Kidney capillary endothelial cell (primary cell): ENCODE measurements at places on chromosomes 2 and 18.
A peak's percentile ranks its signal among the peaks of the same experiment; 100 is the strongest.

- no peak for DNase-seq
These were observed 47.2 kb downstream of the TRIP12 start for GRCh38 chr2:229874647-229875046.

DNA sequence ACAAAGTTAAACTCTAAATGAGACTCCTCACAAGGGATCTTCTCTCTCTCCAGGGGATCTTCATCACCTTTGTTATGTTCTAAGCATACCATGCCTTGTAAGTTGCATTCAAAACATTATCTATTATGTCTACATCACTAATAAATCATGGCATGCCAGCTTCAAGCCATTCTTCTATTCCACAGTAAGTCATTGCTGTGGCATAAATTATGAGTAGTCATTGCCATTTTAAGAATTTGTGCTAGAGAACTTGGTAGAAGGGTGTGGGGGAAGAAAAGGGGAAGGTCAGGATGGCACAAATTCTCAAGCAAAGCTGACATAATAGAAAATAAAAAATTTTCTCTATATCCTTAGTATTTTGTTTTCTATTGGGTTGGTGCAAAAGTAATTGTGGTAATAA, 33.5 kb downstream of the BARD1 start:
- no peak for DNase-seq

DNA sequence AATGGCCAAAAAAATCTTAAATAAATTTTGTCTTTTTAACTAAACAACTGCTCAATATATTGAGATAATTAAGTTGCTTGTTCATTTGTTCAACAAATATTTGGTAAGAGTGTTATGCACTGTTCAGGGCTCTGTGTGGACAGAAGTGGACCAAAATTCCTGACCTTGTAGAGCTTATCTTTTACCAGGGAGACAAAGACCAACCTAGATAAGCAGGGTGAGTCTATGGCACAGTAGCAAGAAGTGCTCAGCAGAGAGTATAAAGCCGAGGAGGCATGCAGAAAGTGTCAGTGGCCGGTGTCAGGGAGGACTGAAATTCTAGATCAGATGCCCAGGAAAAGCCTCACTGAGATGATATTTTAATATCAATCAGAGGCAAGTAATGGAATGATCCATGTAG, 2.6 kb downstream of the RAB27B start:
- DNase-seq: no peak

DNA sequence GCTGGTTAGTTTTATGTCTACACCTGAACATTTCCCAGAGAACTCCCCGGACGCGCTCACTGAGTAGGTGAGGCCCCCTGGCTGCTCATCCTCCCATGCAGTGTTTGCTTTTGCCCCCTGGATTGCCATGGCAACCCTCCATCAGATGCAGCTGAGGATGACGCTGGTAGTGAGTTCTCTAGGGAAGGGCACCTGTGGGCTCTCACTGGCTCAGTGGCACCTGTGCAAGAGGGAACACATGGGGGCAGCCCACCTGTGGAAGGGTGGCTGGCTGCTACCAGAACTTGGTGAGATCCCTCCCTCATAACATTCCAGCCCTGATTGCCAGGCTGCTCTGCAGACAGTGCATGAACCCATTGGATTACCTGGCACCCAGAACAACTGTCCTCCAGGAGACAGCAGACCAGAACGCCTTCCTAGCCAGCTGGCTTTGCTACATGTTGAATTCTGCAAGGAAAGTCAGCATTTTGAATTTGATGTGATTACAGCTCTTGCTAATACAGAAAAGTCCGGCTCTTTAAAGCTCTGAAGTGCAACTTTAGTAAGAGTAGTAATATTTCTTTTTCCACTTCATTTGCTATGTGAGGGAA, 21.7 kb downstream of the COA5 start:
- no peak for DNase-seq

- DNase-seq: no peak
These were observed 26.0 kb upstream of the TNS1 start for GRCh38 chr2:218028562-218029348.

GRCh38 chr2:29444150-29444549, 328.9 kb downstream of the CLIP4 start:
- DNase-seq: no peak

GRCh38 chr2:129793431-129793902, 186.0 kb upstream of the RAB6C start:
- DNase-seq: no peak

- DNase-seq: no peak
These were observed 21.9 kb downstream of the TEX44 start for GRCh38 chr2:231614559-231615057.

DNA sequence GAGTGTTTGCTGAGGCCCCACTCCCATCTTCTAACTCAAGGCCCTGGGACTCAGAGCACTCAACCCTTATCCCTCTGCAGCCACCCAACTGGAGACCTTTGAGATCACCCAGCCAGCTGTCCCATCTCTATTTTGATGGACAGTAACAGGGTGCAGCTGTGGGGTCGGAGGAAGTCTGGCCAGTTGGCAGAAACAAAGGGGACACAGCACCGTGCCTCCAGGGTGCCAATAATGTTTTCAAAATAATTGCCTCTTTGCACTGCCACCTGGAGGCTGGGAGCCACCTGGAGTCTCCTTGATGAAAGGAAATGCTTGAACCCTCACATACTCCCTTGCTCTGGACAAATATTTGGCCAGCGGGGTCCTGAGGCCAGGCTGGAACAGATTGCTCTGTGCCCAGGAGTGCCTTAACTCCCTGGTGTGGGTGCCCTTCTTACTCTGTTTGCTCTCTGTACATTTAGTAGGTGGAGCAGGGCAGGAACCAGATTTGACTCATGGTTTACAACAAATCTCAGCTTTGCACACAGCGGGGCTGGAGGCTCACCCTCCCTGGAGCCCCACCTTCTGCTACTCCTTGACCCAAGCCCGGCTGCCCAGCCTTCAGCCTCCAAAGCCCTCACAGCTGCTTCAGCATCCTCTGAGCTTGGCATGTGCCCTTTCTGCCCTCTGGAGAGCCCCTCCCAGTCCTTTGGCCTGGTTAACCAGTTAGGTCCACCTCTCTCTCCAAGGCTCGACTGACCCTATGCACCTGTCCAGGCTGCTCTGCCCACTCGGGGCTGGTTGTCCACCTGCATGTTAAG, 17.2 kb downstream of the MAL start:
- no peak for DNase-seq

DNA sequence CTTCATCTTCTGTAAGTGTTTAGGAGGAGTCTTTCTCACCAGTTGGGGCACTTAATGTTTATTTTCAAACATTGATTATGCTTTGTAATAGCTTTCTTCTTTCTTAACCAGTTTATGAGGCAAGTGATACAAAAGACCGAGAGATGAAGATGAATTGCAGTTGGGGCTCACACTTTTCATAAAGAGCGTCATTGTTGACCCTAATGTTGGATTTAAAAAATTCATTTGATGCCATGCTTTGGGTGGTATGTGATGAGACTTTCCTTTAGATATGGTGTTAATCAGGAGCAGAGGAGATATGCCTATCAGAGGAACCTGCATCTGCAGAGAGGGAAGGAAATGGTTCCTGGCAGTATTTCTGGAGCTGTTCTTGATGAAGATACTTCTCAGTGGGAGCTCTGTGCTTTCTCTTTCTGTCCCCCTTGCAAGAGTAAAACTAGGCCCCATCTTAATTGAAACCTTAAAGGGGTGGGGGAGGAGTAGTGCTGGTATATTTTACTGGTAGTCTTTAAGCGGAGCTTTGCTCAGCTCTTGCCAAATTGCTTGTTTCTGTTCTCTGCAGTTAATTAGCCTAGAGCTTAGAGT, 2.3 kb downstream of the EML4 start:
- DNase-seq: no peak

- DNase-seq: peak; percentile 49
These were observed 66.8 kb upstream of the DNER start for GRCh38 chr2:229780856-229781773.
